ENCODE measurements at places on chromosomes 4 and X.

GRCh38 chr4:113109106-113109718, 59.8 kb downstream of the ANK2 start:
- DNase-seq = no peak

DNA sequence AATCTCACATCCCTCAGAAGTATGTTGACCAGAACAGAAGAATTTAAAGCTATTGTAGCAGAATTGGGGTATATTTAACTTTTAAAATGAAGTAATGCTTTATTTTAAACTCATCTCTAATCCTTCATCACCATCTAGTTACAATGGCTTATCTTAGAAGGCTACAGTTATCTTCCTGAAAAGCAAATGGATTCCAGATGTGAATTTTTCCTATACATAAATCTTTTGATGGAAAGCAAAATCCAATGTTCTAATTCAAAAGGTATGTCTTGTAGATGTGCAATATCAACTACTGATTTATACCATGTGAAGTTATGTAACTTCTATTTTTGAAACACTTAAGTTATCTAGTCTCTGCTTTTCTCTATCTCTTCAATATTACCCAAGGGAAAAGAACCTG, 47.6 kb downstream of the CCNG2 start:
- DNase-seq = no peak

GRCh38 chr4:91028228-91028627, 901.0 kb downstream of the CCSER1 start:
- no peak for DNase-seq

GRCh38 chrX:153921070-153921469, 5.0 kb downstream of the ARHGAP4 start:
- DNase-seq = no peak

- no peak for DNase-seq
These were observed 35.1 kb downstream of the SYTL4 start for GRCh38 chrX:100696699-100697351.

DNA sequence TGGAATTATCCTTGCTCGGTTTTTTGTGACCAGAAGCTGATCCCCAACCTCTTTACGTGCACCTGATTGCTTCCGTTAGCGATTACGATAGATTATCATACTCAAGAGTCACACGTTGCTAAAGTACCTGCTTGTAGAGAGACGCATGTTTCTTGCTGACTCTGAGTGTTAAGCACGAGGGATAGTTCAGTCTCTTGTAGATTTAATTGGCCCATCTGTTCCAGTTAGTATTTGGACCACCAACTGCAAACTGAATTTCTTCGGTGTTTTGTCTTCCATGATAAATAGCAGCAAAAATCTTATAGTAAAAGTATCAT, 516 bp upstream of the COX18 start:
- no peak for DNase-seq

- no peak for DNase-seq
These were observed 136.6 kb upstream of the HHIP start for GRCh38 chr4:144509088-144510015.

GRCh38 chr4:48255072-48255958, 14.3 kb downstream of the TEC start:
- DNase-seq = no peak

GRCh38 chrX:147838465-147839131, 73.1 kb upstream of the FMR1 start:
- no peak for DNase-seq

DNA sequence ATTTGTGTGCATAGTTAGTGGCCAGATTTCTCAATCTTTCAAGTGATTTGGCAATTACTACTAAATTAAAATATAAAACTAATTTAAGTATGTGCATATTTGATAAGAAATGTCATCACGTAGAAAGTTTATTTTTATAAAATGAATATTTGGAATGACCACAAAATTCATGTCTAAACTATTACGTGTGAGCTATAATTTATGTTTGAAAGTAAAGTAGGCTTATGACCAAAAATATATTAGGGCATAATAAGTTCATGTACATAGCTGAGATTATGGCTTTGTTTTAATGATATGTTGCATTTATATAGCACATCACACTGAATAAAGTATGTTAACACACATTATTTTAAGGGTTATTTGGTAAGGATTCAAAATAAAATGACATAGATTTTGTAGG, 1532.6 kb downstream of the C4orf33 start:
- no peak for DNase-seq

GRCh38 chr4:138659037-138659811, 356.4 kb upstream of the NOCT start:
- no peak for DNase-seq

GRCh38 chr4:15451866-15452765, 17.6 kb upstream of the CC2D2A start:
- no peak for DNase-seq

DNA sequence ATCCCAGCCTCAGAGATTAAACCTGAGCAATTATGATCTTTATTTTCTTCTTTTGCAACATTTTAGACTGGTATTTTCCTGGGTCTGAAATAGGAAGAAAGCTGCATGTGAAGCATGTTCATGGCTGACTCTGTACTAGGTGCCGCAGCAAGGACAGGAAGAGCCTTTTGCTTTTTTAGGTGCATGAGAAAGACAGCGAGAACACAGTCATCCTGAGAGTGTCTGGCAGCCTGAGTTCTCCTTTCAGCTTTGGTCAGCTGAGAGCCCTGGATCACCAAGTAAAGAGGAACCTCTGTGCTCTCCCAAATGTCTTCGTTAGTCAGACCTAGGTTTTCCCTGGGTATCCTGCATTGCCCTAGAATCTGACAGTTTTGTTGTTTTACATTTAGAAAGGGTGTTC, 29.8 kb downstream of the FAM149A start:
- peak; percentile 23 for DNase-seq

DNA sequence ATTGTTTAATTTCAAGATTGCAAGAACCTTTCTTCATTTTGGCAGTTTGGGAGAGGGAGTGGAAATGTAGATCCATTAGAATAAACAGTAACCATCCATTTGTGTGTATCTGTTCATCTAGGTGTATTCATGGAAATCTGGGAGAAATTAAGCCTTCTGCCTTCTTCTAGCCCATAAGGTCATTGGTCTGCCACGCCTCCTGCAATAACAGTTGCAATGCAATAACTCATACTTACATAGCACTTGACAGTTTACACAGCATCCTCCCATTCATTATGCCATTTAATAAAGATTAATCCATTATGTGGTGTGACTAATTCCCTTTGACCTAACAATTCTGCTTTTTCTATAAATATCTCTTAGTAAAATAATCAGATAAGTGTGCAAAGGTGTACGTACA, 42.6 kb downstream of the SHROOM4 start:
- DNase-seq = no peak

- DNase-seq = no peak
These were observed 706.6 kb downstream of the PCDH19 start for GRCh38 chrX:99703473-99703872.

DNA sequence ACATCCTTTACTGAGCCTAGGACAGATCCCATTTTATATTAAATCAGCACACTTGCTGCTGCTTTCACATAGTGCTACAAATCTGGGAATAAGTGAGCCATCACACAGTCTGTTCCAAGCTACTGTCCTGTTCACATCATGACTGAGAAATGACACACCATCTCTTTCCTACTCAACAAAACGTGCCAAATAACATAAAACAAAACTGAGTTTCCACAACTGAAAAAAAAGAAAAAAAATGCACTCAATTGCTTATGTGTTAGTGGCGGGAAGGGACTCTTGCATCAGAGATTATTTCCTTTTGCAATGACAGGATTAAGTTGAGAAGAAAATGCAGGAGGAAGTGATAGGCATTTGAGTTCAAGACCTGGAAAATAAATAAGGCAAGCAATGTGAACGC, 109.0 kb downstream of the SHROOM4 start:
- DNase-seq = no peak
